ENCODE measurements at places on chromosomes 1 and 21.

DNA sequence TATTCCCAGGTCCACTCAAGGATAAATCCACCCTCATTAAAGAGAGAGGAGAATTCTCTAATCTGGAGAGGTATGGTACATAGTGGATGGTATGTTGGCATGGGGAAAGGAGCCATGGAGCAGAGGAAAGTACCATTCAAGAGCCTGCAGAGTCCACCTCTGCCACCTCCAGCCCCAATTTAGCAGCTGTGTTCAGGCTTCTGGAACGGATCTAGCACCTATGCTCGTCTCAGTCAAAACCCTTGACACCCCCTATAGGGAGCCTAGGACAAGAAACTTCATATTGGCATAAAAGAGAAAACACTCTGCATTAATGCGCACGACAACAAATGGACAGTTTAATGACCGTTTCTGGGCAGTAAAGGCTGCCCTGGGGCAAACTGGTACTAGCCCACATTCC is 161.1 kb upstream of the FAM78B start:
- H3K36me3 ChIP-seq, result no peaks in the 10 kb centered on the region
- no peak overlapping the region for H3K27ac ChIP-seq
- no peaks in the 10 kb centered on the region for H3K4me1 ChIP-seq
- DNase-seq, result no peak
- H3K27me3 ChIP-seq, result no peaks in the 10 kb centered on the region
- no peak overlapping the region for H3K4me3 ChIP-seq

GRCh38 chr1:157099633-157100009 is at the start of gene ETV3L:
Gene ETV3L (minus strand): TSS chr1:157099808. CDS start chr1:157099523, 285 bp downstream.
- no peak within 1 kb of the TSS for H3K27ac ChIP-seq
- H3K4me3 ChIP-seq, result no peak within 1 kb of the TSS
- no peaks in the 10 kb centered on the region for H3K4me1 ChIP-seq
- no peaks in the 10 kb centered on the region for H3K36me3 ChIP-seq
- DNase-seq, result no peak
- no peaks in the 10 kb centered on the region for H3K27me3 ChIP-seq

- H3K27ac ChIP-seq, result no peak overlapping the region
- no peaks in the 10 kb centered on the region for H3K27me3 ChIP-seq
Observed at GRCh38 chr1:84780000-84780716, 89.9 kb upstream of the SSX2IP start.

- no peak overlapping the region for H3K4me3 ChIP-seq
- no peaks in the 10 kb centered on the region for H3K36me3 ChIP-seq
- H3K4me1 ChIP-seq, result no peaks in the 10 kb centered on the region
- DNase-seq, result no peak
- no peaks in the 10 kb centered on the region for H3K27me3 ChIP-seq
Observed at GRCh38 chr1:44068442-44068921, 37.2 kb upstream of the SLC6A9 start.

GRCh38 chr1:226496453-226497015 is 52.0 kb upstream of the STUM start:
- H3K4me1 ChIP-seq, result no peaks in the 10 kb centered on the region
- DNase-seq, result no peak
- no peak overlapping the region for H3K4me3 ChIP-seq
- no peak overlapping the region for H3K27ac ChIP-seq
- no peaks in the 10 kb centered on the region for H3K27me3 ChIP-seq
- no peaks in the 10 kb centered on the region for H3K36me3 ChIP-seq

DNA sequence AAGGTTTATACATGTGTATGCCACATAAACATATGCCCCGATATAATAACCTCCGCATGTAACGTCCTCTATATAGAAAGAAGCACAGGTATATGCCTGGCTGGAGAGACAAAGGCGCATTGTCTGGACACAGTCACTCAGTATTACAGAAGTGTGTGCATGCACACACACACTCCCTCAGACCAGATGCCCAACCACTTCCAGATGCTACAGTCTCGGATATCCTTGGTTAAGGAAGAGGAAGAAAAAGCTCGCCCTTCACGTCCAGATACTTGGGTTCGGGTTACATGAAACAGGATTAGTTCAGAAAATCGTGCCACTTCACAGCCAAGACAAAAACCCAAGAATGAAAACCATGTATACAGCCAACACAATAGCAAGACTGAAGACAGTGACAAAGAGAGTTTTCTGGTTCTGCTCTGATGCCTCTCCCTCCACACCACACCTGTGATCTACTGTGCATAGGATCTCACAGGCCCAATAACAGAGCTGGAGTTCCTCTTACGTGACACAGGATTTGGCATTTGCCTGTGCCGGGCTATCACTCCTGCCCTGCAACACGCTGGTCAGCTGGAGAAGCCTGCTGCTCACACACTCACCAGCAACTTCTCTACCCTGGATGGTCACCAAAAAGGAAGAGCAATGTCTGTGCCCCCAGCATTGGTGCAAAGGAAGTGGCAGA is 75.0 kb downstream of the SSBP3 start:
- peaks cover 46% of the 10 kb centered on the region for H3K4me1 ChIP-seq
- no peak overlapping the region for H3K27ac ChIP-seq
- DNase-seq, result no peak
- no peaks in the 10 kb centered on the region for H3K27me3 ChIP-seq
- H3K4me3 ChIP-seq, result no peak overlapping the region

DNA sequence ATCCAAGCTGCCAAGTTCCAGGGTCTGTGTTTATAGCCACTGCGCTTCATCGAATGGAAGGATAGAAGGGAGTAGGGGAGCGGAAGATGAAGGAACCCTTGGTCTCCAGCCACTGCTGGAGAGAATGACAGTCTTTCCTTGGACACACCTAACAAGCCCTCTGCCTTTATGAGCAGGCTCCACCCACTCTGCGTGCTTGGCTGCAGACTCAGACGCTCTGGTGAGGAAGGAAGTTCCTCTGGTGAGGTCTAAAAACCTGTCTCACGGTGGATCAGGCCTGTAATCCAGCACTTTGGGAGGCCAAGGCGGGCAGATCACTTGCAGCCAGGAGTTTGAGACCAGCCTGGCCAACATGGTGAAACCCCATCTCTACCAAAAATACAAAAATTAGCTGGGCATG is 55.4 kb downstream of the MATN1 start:
- DNase-seq, result no peak
- no peaks in the 10 kb centered on the region for H3K27me3 ChIP-seq
- H3K4me3 ChIP-seq, result no peak overlapping the region
- no peak overlapping the region for H3K27ac ChIP-seq

GRCh38 chr1:176989754-176990153 is 174.8 kb downstream of the ASTN1 start:
- H3K27ac ChIP-seq, result no peak overlapping the region
- H3K36me3 ChIP-seq, result no peaks in the 10 kb centered on the region
- no peaks in the 10 kb centered on the region for H3K27me3 ChIP-seq
- no peak overlapping the region for H3K4me3 ChIP-seq

GRCh38 chr21:32102426-32102825 is 176.4 kb downstream of the MIS18A start:
- H3K4me1 ChIP-seq, result no peaks in the 10 kb centered on the region
- H3K4me3 ChIP-seq, result no peak overlapping the region
- H3K36me3 ChIP-seq, result no peaks in the 10 kb centered on the region
- DNase-seq, result no peak
- no peak overlapping the region for H3K27ac ChIP-seq
- H3K27me3 ChIP-seq, result no peaks in the 10 kb centered on the region

DNA sequence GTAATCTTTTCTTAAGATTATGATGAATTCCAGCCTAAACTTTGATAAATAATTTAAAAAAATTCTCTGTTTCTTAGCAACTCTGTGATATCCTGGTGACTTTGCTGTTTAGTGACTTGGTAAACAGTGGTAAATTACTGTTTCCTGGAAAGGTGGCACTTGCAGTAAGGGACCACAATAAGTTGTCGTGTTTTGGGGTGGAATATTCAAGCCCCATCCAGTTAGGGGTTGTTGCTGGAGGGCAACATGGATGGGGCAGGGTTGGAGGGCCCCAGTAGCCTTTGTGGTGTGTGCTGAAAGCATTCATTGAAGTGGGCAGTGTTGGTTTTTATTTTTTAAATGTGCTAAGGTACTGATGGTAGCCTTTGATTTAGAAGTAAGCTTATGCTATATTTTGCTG is 30.3 kb downstream of the PRDM2 start:
- no peak overlapping the region for H3K4me3 ChIP-seq
- DNase-seq, result no peak
- H3K27me3 ChIP-seq, result no peaks in the 10 kb centered on the region
- no peak overlapping the region for H3K27ac ChIP-seq
- H3K36me3 ChIP-seq, result no peaks in the 10 kb centered on the region

DNA sequence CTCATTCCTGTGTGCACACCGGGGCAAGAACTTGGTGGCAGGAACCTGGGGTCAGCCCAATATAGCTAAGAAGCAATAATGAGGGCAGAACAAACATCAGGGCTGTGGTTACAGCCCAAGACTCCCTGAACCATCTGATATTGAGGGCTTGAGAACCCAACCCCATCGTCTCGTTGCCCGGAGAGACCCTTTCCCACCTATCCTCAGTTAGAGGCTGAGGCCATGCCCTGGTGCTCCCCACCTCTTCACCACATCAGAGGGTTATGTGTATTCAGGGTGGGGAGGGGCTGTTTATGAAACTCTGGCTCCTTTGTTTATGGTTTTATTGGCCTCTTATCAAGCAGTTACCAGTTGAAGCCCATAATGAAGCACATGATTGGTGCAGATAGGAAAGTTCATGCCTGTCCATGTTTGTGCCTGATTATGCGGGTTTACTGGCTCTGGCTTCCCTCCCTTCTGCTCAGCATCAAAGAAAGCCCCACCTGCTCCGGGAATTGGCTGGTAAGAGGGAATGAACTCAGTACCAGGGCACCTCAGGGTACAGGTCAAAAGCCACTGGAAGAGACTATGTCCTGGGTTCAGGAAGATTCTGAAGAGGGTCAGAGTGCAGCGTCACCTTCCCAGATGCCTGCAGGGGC is 14.5 kb downstream of the NUAK2 start:
- DNase-seq, result no peak
- no peak overlapping the region for H3K27ac ChIP-seq
- no peak overlapping the region for H3K4me3 ChIP-seq
- peaks cover 2% of the 10 kb centered on the region for H3K4me1 ChIP-seq

- DNase-seq, result no peak
- no peak overlapping the region for H3K4me3 ChIP-seq
- H3K27ac ChIP-seq, result no peak overlapping the region
Observed at GRCh38 chr21:44568667-44569556, 4.6 kb upstream of the KRTAP10-4 start.

DNA sequence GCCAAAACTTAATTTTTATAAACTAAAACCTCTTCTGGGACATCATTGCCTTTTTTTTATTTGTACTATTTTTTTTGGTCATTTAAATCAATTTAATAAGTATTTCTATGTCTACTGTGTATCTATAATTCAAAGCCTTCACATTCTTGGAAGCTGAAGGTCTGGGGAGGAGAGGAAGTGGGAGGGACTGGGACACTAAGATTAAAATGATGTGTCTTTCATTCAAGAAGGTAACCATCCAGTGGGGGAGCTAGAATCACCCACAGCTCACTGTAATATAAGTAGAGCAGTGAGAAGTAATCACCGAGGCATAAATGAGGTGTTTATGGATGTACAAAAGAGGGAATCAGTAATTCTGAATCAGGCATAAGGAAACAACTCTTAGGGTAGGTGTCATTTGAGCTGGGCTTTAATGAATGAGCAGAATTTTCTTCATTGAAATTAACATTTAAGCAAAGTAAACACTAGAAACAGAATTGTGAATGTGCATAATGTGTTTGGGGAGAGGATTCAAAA is 52.8 kb downstream of the PTGER3 start:
- no peaks in the 10 kb centered on the region for H3K4me1 ChIP-seq
- no peak for DNase-seq
- H3K27me3 ChIP-seq, result no peaks in the 10 kb centered on the region
- no peak overlapping the region for H3K4me3 ChIP-seq
- no peak overlapping the region for H3K27ac ChIP-seq
- H3K36me3 ChIP-seq, result no peaks in the 10 kb centered on the region

- peaks cover 2% of the 10 kb centered on the region for H3K4me1 ChIP-seq
- no peak overlapping the region for H3K4me3 ChIP-seq
- no peaks in the 10 kb centered on the region for H3K36me3 ChIP-seq
- H3K27ac ChIP-seq, result no peak overlapping the region
Observed at GRCh38 chr1:109657970-109658369, 2.1 kb downstream of the GSTM4 start.

GRCh38 chr1:185474440-185475149 is 157.6 kb upstream of the IVNS1ABP start:
- no peaks in the 10 kb centered on the region for H3K27me3 ChIP-seq
- no peaks in the 10 kb centered on the region for H3K36me3 ChIP-seq
- H3K27ac ChIP-seq, result no peak overlapping the region
- H3K4me3 ChIP-seq, result no peak overlapping the region

GRCh38 chr1:46489638-46490405 is at the start of gene DMBX1:
Gene DMBX1 (plus strand): TSS chr1:46489836. CDS start chr1:46507011, 17,175 bp downstream.
- H3K36me3 ChIP-seq, result no peaks in the 10 kb centered on the region
- peak; percentile 72 for DNase-seq
- peaks cover 84% of the 10 kb centered on the region for H3K27me3 ChIP-seq
- H3K4me3 ChIP-seq, result no peak within 1 kb of the TSS
- H3K27ac ChIP-seq, result no peak within 1 kb of the TSS
- H3K4me1 ChIP-seq, result peaks cover 7% of the 10 kb centered on the region

DNA sequence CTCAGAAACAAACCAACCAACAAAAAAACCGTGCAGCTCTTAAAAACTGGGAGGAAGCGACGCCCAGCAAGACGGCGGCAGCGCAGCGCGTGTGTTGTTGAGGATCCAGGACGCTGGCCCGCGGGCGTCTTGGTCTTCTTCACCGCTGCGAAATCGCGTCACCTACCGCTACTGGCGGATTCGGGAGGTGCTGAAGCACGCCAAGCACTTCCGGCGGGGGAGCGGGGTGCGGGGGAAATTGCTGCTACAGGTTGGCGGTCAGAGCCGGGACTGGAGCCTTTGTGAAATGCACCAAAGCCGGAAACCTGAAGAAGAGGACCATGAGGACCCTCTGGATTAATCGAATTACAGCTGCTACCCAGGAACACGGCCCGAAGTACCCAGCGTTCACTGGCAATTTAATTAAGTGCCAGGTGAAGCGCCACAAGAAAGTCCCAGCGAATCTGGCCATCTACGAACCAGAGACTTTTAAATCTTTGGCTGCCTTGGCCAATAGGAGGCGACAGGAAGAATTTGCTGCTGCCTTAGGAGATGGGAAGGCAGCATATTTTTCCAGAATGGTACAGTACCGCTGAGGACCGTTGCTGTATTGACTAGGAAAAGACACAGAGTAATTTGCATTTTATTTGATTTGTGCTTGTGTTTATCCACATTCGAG is 11.9 kb upstream of the RIPPLY3 start:
- no peak overlapping the region for H3K4me3 ChIP-seq
- no peaks in the 10 kb centered on the region for H3K27me3 ChIP-seq
- H3K27ac ChIP-seq, result no peak overlapping the region
- H3K4me1 ChIP-seq, result peaks cover 7% of the 10 kb centered on the region
- peak; percentile 77 for DNase-seq
- no peaks in the 10 kb centered on the region for H3K36me3 ChIP-seq

DNA sequence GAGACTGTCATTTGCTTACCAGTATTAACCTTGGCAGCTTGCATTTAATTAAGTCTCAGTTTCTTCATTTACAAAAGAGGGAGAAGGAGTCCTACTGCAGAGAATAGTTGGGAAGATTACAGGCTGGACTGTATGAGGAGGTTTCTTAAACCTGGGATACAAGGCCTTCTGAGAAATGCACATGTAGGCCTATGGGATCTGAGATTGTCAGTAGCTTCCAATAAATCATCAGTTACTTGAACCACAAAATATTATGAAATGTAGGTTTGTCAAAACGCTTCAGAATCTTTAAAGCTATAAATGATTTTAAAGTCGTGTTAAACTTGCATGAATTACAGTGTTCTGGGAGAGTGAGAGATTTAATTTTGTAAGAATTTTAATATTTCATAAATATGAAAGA is 69.6 kb downstream of the NRIP1 start:
- no peaks in the 10 kb centered on the region for H3K4me1 ChIP-seq
- H3K27me3 ChIP-seq, result no peaks in the 10 kb centered on the region
- H3K4me3 ChIP-seq, result no peak overlapping the region
- H3K27ac ChIP-seq, result no peak overlapping the region
